NCI-H2107 (cell line): ENCODE measurements at places on chromosomes 3 and 15.

- DNase-seq, result no peak
Observed at GRCh38 chr3:36843065-36844051, 79.0 kb upstream of the DCLK3 start.

GRCh38 chr3:172402090-172402489, 46.2 kb downstream of the GHSR start:
- DNase-seq, result no peak

- no peak for DNase-seq
Observed at GRCh38 chr3:123725652-123726400, 141.0 kb upstream of the HACD2 start.

- DNase-seq, result no peak
Observed at GRCh38 chr3:160402221-160403027, 3.0 kb downstream of the SMC4 start.

GRCh38 chr3:32460031-32460749, 42.5 kb downstream of the CMTM6 start:
- DNase-seq, result no peak

GRCh38 chr15:76200641-76201105, 110.6 kb downstream of the ETFA start:
- no peak for DNase-seq

- no peak for DNase-seq
Observed at GRCh38 chr3:35709691-35710090, 70.4 kb downstream of the ARPP21 start.

DNA sequence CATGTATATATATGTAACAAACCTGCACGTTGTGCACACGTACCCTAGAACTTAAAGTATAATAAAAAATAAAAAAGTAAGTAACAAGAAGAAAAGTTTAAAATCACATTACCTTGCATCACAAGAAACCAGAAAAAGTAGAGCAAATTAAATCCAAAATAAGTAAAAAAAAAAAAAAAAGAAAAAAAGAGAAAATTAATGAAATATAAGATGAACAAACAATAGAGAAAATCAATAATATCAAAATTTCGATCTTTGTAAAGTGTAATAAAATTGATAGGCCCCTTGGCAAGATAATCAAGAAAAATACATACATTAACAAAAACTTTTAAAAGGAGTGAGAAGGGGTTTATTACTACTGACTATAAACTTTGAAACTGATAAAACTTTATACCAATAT, 7.4 kb upstream of the BHLHE40 start:
- DNase-seq, result no peak
